Adrenal gland (tissue), 19 donors: ENCODE measurements at places on chromosomes 7 and 10. TPM values are rescaled to one million over a fixed set of nuclear protein-coding genes. Genes with fewer than 3 reads are reported as not detected.

ZNF394 gene
- total RNA-seq = 28.5 TPM

DNA sequence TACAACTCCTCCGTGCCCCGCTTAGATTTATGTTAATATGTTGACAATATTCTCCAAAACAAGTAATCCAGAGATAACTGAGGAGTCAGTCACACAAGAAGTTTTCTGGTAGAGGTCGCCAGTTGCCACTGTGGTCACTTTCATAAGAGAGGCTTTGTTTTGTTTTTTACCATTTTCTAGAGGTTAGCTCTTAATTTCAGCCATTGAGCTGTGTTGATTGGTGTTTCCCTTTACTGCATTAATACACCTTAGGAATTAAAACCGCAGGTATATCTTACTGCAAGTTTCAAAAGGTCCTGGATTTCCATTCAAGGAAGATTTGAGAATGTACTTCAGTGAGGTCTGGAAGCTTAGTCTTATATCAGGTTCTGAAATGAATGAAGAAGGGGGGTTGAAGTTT, 3.5 kb downstream of the BMI1 start:
- DNase-seq = no peak

DNA sequence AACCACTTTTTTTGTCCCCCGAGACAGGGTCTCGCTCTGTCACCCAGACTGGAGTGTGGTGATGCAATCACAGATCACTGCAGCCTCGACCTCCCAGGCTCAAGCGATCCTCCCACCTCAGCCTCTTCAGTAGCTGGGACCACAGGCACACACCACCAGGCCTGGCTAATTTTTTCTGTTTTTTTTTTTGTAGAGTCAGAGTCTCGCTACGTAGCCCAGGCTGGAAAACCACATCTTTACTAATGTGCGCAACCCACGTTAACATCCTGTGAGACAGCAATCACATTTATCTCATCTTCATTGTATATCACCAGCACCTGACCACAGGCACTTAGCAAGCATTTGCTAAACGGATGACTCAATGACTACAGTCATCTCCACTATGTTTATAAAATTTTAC, 77.8 kb upstream of the ATP6V0A4 start:
- DNase-seq = peak; percentile 40

- DNase-seq = no peak
These were observed 551 bp downstream of the KCND2 start for GRCh38 chr7:120273476-120273975.

- DNase-seq = no peak
These were observed 30.7 kb downstream of the INA start for GRCh38 chr10:103307594-103307993.

DNA sequence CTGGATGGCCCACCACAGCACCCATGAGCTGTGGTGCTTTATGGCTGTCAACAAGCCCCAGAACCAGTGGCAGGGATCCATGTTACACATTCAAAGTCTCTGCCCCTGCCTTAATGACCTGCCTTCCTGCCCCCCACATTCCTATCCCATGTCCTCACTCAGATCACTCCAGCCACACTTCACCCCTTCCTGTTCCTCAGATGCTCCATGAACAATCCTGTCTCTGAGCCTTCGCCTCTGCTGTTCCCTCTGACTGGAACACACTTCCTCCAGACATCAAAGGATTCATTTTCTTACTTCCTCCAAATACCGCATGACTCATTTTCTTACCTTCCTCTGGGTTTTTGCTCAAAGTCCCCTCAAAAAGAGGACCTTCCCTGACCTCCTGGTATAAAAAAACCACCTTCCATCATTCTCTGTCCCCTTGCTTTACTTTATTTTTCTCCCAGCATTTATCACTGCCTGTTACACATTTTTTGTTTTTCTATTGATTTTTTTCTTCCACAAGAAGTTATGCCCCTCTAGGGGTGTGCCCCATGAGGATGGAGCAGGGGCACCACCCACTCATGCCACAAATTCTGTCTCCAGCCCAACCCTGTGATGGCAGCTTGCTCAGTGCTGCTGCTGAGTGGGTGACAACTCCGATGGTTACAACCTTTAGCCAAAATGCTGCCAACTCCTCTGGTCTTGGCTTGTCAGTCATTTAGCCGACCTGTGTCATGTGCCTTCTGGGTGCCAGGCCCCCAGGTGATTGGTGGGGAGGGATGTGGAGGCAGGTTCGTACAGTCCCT, 18.2 kb downstream of the COL13A1 start:
- DNase-seq = no peak

DNA sequence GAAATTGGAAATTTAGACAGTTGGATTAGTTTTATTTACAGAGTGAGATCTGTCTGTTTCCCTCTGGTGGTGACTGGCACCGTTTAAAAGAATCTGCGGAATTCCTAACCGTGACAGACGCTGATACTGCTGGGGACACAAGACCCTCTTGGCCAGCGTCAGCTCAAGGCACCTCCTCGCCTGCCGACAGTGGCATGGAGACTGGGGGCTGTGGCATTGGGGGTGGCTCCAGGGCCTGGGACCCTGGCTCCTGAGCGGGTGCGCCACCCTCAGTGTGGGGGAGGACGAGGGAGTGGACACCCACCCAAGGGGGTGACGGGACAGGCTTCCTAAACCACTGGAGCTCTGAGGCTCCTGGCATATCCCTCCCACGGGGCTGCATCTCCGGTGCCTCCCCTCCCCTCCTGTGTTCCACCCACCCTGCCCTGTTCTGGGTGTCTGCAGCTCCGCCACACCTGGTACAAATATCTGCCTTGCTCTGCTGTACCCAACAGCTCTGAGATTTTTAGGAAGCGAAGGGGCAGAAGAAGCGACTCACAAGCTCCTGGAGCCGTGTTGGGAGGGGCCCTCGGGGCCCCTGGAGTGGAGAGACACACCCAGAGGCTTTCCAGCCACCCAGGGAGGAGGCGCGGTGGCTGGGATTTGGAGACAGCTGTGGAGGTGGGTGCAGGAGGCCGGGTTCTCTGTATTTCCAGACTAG, 178.7 kb downstream of the DNAJB6 start:
- DNase-seq = no peak

DNA sequence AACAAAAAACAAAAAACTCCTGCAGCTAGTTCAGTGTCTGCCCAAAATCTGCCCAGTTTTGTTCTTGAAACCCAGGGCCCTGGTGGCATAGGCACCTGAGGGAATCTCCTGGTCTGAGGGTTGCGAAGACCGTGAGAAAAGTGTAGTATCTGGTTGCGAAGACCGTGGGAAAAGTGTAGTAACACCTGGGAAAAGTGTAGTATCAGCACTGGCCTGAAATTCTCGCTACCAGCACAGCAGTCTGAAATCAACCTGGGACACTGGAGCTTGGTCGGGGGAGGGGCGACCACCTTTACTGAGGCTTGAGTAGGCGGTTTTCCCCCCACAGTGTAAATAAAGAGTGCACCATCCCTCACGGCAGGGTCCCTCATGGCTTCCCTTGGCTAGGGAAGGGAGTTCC, 82.5 kb upstream of the SP4 start:
- no peak for DNase-seq

- no peak for DNase-seq
These were observed 40.3 kb upstream of the TNPO3 start for GRCh38 chr7:129095258-129095657.
